ENCODE measurements at places on chromosomes 2 and 18.

DNA sequence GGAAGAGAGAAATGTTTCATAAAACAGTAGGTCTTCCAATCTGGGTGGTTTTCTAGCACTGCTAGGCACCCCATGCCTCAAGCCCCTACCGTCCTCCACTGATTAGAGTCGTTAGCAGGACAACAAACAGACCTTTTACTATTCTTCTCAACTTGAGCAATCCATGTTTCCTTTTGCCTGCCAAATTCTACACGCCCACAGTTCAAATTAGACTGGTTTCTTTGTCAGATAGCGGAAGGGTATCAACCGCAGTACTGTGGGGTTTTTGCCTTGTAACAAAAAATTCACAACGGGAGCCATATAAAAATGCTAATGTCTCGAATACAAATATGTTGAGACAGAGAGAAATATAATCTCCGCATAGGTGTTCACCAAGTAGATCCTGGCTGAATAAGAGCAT, 59.9 kb downstream of the VIT start:
- DNase-seq, result no peak

DNA sequence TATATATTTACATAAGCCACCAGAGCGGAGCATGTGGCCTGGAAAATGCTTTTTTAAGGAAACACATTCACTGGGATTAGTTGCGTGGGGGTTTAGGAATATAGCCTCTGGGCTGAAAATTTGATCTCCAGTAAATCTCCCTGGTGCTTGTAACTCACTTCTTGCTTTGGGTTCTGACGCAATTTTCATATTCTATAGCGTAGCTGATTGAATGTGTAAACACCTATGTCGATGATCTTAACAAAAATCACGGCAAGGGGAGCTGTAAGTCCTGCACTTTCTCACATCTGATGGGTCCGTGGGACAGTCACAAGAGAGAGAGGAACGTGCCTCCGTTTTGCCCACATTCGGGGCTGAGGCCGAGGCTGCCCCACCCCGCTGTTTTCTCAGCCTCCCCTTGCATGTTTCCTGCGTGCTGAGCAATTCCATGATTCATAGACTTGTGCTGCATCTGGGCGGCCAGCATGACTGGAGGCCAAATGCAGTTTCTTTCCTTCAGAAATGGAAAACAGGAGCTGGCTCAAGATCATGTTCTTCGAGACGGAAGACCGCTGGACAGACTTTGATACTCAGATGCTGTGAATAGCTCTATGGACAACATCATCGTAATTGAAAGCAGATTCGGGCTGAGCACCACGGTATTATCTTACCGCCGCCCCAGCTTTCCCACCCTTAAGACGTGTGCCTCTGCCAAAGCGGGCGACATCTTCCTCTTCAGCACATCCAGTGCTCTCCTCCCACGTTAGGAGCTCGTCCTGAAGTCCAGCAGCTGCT, 109.2 kb downstream of the TMEM18 start:
- no peak for DNase-seq

- no peak for DNase-seq
Observed at GRCh38 chr2:240886023-240886565, 9.9 kb downstream of the MAB21L4 start.

GRCh38 chr18:48428475-48429177, 19.4 kb upstream of the ZBTB7C start:
- no peak for DNase-seq

- DNase-seq, result no peak
Observed at GRCh38 chr2:70258532-70258875, 567 bp downstream of the PCYOX1 start.
